ENCODE measurements at places on chromosomes 12 and 14.

DNA sequence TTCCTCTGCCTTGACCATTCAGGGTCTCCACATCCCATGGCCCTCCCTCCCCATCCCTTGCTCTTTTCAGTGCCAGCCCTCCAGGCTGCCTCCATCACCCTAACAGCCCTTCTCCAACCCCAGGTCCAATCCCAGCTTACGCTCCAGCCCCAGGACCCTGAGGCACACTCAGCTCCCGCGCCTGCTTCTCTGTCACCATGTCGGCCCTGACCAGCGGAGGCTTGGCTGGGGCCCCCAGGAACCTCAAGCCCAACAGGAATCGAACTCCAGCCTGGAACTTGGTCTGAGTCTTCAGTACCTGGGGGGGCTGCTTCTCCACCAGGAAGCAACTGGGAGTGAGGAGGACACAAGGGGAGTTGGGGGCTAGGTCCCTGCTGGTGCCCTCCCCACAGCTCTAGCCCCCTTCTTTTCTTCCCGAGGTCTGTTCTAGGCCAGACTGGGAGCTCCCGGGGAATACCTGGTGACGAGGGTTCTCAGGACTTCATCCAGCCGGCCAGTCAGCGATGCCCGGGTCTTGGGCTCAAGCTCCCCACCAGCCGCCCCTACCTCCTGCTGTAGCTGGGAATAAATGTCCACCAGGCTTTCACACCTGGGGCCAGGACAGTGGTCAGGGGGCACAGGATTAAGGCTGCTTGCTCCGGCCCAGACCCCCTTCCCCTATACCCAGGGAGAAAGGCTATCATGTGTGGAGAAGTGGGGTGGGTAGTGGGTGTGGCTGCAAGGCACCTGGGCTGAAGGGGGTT, 6.0 kb downstream of the STAT6 start:
- DNase-seq = no peak

GRCh38 chr12:99042226-99042625, 397.1 kb downstream of the APAF1 start:
- no peak for DNase-seq

DNA sequence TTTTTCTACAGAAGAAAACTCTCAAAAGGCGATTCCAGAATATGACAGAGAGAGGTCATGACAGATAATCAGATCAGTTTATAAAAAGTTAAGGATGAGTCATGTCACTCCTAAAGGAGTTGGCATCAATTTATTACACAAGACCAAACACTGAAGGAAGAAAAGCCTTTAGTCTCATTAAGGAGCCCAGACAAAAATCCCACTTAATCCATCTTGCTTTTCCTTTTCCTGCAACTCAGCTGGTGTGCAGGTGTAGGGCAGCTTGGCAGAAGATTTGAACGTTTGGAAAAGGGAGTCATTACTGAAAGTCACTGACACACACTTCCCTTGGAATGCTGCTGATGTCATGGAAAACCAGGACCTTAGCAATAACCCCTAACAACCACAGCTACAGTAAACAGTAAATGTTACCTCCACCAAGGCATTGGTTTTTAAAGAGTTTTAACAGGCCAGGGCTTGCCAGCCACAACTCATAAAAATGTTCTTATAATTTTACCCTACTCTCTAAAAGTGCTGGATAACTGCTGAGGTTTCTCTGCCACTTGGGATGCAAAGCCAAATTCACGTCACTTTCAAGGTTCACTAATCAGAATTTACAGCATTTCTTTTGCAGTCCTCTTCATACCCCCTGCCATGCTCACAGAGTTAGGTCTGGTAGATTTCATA, 320.6 kb downstream of the RAD51B start:
- no peak for DNase-seq

- no peak for DNase-seq
Measured at GRCh38 chr14:98906123-98906995, 365.6 kb downstream of the BCL11B start.
